ENCODE measurements at places on chromosomes 2 and 18.

DNA sequence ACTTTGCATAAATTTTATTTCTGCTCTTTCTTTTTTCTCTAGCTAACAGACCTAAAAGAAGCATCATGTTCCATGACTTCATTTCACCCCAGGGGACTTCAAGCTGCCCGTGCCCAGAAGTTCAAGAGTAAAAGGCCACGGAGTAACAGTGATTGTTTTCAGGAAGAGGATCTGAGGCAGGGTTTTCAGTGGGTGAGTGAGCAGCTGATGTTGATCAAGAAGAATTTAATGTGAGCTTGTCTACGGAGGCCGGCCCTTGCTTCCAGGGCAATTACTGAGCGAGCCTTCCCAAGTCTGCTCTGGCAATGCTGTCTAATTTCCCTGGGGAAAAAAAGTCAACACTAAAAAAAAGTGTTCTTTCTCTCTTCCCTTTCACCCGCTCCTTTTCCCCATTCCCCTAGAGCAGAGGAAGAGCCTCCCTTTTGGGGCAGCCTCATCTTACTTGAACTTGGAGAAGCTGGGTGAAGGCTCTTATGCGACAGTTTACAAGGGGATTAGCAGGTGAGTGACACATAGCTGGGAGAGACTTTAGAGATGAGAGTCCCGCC is 1.2 kb downstream of the CDK15 start:
- DNase-seq: peak; percentile 85

DNA sequence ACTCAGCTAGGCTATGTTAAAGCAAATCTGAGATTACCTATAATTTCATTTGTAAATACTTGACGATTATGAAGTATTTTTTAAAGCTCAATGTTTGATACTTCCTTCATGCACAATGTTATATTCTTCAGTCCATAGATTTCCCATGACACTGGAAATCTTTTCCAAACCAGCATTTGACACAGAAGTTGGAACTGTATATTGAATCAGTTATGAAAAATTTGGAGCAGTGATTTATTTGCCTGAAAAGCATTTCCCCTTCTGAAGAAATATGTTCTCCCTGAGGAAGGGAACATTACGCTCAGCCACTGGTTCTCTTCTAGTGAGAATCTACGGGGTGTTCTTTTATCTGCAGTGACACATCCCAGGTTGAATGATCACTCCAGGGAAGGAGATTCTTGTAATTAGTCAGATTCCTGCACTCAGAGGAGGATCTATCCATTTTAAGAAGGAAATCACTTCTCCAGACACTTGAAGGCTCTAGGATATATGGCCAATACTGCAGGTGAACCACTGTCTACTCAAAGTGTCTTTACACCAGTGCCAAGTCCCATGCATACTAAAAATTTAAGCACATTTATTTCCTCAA is 64.7 kb downstream of the HNRNPLL start:
- DNase-seq: no peak

- peak; percentile 51 for DNase-seq
Observed at GRCh38 chr18:34787931-34788532, 77.9 kb downstream of the DTNA start.

- DNase-seq: no peak
Observed at GRCh38 chr18:26506012-26506411, 42.3 kb downstream of the KCTD1 start.

GRCh38 chr2:177072090-177072489 is 140.5 kb upstream of the HNRNPA3 start:
- DNase-seq: peak; percentile 54

DNA sequence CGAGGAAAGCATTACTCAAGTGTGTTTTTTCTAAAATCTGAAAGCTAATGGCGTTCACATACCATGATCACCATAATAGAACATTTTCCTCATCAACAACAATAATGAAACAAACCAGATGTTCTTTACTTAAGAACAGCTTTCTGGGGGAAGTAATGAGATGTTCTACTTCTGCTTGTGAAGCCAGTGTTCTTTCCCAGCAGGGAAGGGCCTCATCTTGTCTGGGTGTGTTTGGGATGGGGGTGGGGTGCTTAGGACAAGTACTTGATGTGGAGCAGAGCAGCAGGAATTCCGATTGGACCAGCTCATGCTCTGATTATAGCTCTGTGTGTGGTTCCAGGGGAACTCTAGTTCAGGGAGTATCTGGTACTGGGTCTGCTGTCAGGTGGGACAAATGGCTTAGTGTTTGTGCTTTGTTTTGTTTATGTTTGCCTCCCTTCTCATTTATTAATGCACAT is 163.0 kb upstream of the NOSTRIN start:
- peak; percentile 84 for DNase-seq

- no peak for DNase-seq
Observed at GRCh38 chr2:136497709-136498108, 267.6 kb upstream of the THSD7B start.

GRCh38 chr2:98807929-98808328 is 77.0 kb upstream of the MGAT4A start:
- no peak for DNase-seq

DNA sequence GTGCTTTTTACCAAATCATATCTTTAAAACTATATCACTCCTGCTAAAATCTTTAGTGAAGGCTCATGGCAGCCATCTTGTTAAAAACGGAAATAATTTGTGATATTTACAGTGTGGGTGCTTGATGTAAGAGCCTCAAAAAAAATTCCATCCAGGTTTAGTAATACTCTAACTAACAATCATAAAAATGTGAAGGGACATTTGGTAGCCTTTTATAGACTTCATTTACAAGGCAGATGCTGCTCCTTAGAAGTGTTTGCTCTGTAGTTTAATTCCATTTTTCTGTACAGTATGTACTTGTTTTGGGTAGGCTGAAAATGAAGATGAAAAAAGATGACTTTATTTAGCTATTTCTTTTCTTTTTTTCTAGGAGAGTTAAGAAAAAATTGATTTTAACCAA is 525.0 kb downstream of the ZEB2 start:
- no peak for DNase-seq

DNA sequence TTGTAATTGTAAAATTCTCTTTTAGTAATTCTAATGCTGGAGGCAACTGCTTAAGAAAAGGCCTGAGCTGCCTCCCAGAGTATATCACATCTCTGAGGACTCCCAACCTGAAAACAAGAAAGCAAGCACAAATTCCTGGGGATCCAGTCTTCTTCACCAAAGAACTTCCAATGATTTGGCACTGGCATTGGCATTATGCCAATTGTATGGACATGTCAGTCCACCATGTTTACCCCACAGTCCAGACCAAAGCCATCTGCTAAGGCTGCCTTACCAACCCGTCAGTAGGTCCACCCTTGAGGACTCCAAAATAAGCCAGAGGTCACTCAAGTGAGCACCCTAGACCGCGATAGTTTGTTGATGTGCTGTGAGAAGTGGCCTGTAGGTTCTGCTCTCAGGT is 263.1 kb downstream of the RND3 start:
- no peak for DNase-seq

- no peak for DNase-seq
Observed at GRCh38 chr2:99470957-99471356, 18.9 kb downstream of the REV1 start.

- DNase-seq: no peak
Observed at GRCh38 chr2:72271276-72271614, 123.6 kb upstream of the CYP26B1 start.

GRCh38 chr2:27164960-27165763 is 16.4 kb downstream of the TCF23 start:
- DNase-seq: no peak

DNA sequence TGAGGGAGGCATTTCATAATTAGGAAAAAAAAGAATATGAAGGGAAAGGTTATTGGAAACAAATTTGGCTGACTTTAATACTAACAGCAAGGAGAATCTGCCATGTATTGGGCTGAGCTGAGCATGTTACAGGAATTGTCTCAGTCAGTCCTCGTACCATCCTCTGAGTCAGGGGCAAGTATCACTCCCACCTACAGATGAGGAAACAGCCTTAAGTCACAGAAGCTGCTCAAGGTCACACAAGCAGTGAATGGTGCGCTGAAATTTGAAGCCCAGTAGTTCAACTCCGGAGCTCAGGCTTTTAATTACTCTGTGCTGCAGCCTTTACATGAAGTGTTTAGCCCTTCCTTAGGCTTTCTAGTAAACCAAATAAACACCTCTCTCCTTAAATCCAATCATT is 17.3 kb downstream of the PROKR1 start:
- DNase-seq: no peak

GRCh38 chr2:217958884-217959225 is 43.9 kb downstream of the TNS1 start:
- no peak for DNase-seq

DNA sequence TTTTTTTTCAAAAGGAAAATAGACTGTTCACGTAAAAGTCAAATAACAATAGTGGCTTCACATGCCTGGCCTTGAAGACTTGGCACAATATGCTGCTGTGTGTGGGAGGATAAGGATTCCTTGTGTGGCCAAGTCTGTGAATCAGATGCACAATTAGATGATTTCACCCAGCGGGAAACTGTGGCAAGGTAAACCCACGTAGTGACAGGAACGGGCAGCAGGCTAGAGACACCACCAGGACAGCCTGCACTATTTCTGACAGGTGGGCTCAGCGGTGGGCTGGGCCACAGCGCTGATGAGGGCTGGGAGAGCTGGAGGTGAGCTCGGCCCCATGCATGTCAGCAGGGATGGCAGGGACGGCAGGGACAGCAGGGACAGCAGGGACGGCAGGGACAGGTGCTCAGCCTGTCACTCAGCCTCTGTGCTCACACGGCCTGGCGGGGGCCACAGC is 21.6 kb downstream of the SNORC start:
- peak; percentile 29 for DNase-seq

- DNase-seq: no peak
Observed at GRCh38 chr2:225932811-225933413, 533.4 kb downstream of the NYAP2 start.

GRCh38 chr2:9207641-9208311 is 1.2 kb downstream of the ASAP2 start:
- no peak for DNase-seq

- DNase-seq: peak; percentile 64
Observed at GRCh38 chr18:60892855-60893254, 440.4 kb upstream of the CDH20 start.
